ENCODE measurements at places on chromosomes 3 and 15.

DNA sequence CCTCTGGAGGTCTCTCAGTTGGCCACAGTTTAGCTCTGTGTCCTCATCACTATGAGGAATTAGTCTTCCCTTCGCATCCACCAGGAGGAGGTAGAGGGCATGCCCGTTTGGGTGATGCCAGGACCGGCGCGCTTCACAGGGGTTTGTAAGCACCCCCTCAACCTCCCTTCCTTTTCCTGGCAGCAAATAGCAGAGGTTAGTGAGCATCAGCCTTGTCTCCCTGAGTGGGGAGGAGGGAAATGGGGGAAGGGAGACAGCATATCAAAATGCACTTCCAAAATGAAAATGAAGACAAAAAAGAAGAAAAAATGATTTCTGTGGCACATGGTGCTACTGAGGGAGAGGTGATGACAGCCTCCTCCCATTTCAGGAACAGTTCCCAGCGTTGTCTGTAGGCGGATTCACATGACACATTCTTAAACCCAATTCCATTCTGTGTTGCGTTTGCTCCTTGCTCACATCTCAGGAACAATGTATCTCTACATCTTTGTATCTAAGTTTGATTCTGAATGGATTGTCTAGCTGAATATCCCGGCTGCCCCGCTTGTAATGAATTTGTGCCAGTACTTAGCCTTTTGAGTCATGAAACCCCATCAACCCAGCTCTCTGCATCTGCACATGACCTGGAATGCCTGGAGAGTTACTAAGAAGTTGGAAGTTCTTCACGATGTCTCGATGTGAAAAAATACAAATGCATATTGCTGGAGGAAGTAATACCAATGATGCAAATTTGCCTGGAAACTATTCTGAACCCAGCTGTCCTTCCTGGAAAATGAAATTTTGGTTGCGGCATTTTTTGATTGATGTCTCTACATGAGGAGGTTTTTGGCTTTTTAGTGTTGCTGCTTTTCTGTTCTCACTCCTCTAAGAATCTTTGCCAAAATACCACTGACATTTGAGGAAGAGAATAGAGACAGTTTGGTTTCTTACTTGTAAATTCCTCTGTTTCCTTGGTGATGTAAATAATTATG lies 45.2 kb downstream of the TYRO3 start:
- DNase-seq, result peak; percentile 25

DNA sequence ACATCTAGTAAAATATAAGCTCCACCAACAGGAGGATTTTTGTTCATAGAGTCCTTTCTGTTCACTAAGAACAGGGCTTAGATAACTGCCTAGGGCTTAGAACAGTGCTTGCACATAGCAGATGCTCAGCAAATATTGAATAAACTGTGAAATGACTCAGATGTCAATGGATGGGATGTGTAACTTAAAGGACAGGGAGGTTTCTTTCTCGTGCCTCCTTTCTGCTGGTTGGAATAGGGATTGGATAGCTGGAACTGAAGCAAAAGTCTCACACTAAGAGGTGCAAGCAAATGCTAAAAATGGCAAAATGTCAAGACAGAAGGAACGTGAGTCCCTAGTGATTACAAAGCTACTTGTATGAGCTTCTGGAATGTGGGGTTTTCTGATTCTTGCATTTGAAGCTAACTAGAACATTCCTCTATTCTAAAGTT lies 392.8 kb upstream of the WNT5A start:
- no peak for DNase-seq

- no peak for DNase-seq
These were observed 48.7 kb downstream of the FBLN2 start for GRCh38 chr3:13597661-13598060.

DNA sequence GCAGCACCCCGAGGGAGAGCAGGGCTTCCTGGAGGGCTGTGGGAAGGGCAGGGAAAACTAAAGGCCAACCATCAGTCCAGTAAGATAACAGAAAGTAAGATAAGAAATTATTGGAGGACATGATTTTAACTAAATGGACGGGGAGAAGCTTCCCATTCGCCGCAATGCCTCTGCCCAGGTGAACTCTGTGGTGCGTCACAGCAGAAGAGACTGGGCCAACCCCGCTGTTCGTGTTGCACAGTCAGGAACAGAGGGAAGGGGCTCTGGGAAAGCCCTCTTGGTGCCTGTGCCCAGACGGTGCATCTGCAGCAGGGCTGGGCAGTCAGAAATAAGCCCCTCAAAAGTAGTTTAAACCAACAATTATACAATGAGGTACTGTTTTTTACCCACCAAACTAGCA lies 284.1 kb downstream of the OCA2 start:
- no peak for DNase-seq

GRCh38 chr15:100230784-100231183 lies 111.0 kb downstream of the ADAMTS17 start:
- no peak for DNase-seq

GRCh38 chr3:14216257-14217048 lies 37.8 kb downstream of the LSM3 start:
- DNase-seq, result no peak

DNA sequence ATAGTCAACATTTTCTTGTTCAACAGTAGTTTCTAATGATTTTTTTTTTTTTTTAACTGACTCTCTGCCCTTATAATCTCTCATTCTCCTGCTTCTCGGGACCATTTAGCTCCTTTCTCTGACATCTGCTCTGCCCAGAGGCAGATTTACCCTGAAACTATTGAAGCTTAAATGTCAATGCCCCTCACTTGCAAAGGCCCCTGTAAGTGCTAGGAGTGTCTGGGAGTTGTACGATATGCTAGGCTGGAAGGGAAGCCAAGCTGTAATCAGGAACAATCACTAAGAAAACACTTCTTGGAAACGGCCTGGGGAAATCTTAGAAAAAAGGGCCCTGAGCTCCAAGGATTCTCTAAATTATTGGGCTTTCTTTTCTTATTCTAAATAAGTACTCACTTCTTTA lies 5.8 kb upstream of the PLOD2 start:
- DNase-seq, result no peak

DNA sequence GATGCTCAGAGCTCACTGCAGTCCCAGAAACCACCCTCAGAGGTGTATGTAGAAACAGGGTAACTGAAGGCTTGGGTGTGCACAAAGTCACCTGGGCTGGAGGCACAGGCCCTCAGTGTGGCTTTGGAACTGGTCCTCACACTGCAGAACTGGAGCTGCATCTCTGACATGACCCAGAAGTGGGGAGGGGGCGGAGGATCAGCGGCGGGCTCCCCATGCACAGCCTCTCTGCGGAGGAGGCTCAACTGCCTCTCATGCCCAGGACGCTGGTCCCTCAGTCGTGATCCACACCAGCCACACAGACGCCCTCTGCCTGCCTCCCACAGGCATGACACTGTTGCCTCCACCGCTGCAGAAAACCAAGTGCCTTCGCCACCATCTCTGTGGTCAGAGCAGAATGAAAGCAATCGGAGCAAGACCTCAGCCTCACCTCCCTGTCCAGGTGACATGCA lies 73.7 kb downstream of the TM2D3 start:
- no peak for DNase-seq

DNA sequence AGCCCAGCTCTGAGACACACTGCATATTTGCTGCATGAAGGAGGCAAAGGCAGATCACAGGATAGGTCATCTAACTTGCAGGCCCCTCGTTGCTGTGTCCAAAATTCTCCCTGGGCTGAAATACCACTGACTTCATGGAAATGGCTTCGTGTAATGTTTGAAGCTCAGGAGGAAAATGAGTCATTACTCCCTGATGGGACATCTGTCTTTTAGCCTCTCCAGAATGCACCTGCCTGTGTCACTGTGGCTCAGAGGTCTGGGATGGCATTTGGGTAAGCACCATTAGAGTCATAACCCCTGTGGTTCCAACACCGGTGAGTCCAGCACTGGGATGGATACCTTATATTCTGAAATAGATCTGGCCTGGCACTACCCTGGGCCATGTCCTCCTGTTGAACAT lies 51.5 kb downstream of the IL12A start:
- no peak for DNase-seq

GRCh38 chr15:95025924-95026728 lies 794.8 kb downstream of the MCTP2 start:
- DNase-seq, result no peak

DNA sequence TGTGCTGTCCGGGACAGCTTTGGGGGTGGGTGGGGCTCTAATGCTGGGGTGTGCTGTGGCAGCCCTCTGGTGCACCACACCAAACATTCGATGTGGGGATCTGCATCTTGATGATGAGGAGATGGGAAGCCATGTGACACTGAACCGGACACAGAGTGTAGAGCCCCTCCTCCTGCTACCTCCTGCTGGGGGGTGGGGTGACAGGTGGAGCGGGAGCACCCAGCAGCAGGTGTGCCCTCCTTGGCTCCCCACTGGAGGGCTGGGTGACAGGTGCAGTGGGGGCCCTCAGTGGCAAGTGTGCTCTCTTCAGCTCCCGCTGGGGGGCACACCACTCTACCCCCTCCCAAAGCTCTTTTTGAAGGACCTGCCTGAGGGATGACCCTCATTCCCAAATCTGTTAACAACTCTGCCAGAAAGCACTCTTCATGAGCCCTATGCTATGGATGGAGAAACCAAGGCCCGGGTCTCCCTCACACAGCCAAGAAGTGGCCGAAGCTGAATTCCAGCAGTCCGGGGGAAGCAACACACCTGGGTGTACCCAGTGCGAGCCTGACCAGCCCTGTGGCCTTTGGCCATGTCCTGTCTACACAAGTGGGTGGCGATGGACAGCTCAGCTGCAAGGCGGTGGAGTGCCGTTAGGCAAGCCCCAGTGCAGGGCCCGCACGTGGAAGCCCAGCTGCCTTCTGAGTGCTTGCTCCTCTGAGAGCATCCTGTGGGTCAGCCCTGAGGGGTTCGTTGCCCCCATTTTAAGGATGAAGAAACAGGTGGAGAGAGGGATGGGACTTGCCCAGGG lies 609 bp upstream of the UROC1 start:
- DNase-seq, result no peak

GRCh38 chr3:69876073-69876472 lies 123.5 kb upstream of the SAMMSON start:
- DNase-seq, result no peak

DNA sequence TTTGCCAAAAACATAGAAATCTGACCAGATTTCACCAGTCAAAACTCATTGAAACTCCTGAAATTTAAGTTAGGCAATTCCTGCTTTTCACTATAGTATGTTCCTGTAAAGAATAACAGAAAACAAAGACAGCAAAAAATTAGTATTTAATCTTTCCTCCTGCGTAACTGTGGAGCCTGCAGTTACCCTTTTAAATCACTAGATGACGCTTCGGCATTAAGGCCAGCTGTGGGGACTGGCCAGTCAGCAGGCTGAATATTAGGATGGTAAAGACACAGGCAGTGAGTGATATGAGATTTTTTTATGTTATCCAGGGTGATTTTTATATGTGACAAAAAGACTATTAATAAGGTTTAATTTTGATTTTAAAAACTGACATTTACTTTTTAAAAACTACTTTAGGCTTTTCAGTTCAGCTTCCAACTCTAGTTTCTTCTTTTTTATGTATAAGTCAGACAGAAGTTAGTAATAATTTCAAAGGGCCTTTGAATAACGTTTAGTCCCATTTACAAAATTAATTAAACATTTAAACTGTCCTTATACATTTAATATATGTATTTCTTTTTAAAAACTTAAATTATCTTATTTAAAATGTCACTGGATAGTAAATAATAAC lies 165.1 kb downstream of the PPM1L start:
- DNase-seq, result no peak

DNA sequence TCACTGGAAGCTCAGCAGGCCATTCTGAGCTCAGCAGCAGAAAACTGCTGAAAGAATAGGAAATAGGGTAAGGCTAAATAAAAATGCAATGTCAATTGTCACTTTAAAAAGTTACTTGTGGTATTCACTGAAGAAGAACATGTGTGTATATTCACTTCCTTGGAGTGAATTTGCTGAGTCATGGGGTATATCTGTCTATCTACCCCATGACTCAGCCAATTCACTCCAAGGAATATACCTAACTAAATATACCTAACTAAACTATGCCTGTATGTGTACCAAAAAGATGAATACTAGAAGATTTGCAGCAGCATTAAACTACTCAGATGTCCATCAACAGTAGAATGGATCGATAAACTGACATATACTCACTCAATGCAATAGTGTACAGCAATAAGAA lies 69.5 kb upstream of the KCNAB1 start:
- no peak for DNase-seq

DNA sequence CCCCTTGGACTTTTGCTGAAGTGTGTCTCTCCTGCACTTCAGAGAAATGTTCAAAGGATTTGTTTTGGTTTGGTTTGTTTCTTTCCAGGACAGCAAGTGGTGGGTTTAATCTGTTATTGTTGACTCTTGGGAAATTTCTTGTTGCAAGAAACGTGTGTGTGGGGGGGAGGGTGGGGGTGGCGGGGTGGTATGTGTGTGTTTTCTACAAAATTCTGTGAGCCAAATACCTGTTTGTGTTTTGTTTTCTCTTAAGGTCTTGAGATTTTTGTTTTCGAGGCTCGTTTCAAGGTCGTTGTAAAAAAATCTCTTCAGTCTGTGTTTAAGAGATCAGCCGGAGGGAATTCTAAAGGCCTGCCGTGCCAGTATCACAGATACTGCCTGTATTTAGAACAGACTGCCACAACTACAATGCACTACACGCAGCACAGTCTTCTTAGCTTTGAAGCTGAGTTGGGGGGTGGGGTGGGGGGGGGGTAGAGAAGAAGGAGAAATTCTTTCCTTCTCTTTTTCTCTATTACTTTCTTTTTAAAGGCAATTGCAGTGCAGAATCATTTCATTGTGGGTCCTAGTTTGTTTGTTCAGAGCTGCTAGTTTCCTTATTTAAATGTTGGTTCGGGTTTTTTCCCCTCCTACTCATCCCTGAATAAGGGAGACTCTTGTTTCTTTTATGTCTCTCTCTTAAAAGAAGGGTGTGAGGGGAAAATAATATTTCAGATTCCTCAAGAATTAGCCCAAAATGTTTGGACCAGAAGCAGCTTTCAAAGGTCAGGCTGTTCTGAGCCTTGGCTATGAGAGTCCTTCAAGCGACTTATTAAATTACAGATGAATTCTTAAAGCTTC lies 1.4 kb upstream of the BCL6 start:
- DNase-seq, result no peak

DNA sequence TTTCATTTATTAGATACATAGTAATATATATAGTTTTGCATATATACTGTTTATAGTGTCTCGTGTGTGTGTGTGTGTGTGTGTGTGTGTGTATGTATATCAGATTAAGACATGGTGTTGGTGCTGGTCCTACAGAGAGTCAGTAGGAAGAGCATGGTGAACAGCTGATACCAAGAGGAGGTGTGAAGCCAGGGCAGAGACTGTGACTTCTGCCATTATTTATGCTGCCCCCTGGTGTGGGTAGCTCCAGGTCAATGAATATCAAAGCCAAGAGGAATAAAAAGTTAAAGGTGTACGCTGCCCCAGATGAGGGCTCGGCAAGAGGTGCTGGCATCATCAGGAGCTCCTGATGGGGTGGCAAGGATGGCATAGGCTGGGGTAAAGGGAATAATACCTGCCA lies 299.5 kb upstream of the RASGRP1 start:
- DNase-seq, result no peak

All from stimulated activated CD8-positive, alpha-beta memory T cell treated with anti-CD3 and anti-CD28 coated beads, Interleukin-4, amount 100 ng/mL, for 1 hour (primary cell).